Endothelial cell of umbilical vein (primary cell): ENCODE measurements at places on chromosomes 6 and 20.

DNA sequence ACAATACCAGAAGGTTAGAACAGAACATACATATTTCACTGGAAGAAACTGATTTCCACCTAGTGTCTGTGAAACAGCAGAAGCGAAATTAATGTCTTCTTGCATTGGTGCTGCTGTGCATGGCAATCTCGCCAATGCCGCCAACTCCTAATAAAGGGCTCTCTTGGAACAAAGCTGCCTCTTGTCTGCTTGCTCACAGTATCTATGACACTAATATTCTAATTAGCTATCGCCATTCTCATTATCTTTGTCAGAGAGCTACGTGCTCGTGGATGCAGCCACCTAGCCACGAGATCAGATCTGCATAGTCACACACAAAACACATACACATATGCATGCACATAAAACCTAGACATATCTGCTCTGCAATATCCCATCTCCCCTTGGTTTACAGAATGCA, 145.9 kb upstream of the OLIG3 start:
- no peak for DNase-seq

GRCh38 chr6:43367245-43367984, 2.0 kb downstream of the ZNF318 start:
- no peak for DNase-seq

DNA sequence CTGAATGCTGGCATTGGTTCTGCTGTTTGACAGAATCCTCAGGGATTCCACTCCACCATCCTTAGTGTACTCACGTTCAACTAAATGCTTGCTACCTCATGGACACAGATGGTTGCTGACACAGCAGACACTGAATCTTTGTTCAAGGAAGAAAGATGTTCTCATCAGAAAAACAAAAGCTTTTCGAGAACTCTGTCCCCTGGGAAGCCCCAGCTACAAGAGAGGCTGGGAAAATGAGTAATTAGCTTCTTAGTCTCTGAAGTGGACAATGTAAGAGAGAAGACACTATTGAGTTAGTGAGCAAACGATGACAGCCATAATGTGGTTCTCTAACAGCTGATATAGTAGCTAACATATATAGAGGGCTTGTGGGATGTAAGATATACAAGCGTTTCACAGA, 30.9 kb upstream of the ENPP5 start:
- DNase-seq, result no peak

DNA sequence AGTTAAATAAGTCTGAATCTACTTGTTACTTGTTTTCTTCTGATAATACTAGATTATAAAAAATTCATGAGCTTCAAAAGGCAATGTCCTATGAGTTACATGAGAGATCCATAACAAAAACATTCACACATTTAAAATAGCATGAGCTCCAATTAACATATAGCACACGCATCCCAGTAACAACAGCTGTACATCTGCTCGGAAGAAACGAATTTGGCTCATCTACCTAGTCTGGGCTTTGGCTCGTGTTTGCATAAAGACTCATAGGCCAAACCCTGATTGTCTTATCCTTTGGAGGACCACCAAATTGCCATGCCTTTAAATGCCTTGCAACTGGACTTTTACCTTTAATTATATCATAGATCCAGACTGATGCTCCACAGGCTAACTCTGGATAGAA, 259.7 kb upstream of the CHD6 start:
- DNase-seq, result no peak

DNA sequence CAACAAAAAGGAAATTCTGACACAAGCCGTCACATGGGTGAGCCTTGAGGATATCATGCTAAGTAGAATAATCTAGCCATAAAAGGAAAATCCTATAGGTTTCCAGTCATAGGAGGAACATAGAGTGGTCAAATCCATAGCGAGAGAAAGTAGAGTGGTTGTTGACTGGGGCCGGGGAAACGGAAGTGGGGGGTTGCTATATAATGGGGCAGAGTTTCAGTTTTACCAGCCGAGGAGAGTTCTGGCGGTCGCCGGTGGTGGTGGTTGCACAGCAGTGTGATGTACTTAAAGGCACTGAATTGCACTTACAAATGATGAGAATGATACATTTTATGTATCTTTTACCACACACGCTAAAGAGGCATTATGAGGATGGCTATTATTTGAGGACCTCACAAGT, 4.9 kb downstream of the GPR31 start:
- no peak for DNase-seq

DNA sequence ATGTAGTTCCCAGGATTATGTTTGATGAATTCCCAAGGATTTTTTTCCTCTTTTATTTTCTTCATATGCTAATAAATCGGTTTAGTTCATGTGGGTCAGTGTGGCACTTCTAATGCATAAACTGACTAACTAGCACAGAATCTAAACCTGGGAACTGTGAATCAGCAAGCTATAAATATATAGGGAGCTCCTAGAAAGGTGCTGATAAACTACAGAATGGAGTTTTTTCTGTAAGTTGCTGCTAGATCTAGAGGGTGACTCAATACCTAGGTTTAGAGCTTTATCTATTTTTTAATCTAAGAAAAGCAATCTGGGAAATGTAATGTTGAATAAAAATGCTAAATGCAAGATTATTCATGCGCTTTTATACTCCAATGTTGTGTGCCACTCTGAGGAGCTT, 118.8 kb upstream of the PTCHD4 start:
- DNase-seq, result no peak

GRCh38 chr6:132400555-132400882, 756 bp downstream of the MOXD1 start:
- no peak for DNase-seq

DNA sequence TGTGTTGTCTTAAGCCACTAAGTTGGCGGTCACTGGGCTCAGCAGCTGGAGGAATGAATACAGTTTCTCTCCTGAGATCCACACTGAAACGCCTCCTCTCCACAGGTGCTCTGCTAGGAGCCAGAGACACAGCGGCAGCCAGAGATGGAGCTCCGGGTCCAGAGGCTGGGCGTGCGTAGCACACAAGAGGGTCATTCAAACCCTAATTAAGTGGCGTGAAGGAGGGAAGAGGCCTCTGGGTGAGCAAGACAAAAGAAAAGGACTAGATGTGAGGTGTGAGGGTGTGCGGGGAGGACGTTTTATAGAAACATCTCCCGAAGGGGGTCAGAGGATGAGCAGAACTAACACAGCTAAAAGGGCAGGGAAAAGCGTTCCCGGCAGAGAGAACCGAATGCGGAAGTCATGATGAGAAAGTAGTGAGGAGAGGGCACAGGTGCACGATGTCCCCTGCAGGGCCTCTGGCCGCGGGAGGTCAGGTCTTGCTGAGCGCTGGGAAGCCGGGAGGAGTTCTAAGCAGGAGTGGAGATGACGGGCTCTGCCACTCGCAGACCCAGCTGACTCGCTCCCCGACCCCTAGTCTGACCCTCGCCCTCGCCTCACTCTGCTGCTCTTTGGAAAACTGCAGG, 54.4 kb downstream of the BMP7 start:
- DNase-seq, result no peak
